Fibroblast of villous mesenchyme (primary cell): ENCODE measurements at places on chromosomes 1 and 21.
A peak's percentile ranks its signal among the peaks of the same experiment; 100 is the strongest.

GRCh38 chr1:24905355-24905978 is 24.6 kb downstream of the RUNX3 start:
- no peak for DNase-seq

DNA sequence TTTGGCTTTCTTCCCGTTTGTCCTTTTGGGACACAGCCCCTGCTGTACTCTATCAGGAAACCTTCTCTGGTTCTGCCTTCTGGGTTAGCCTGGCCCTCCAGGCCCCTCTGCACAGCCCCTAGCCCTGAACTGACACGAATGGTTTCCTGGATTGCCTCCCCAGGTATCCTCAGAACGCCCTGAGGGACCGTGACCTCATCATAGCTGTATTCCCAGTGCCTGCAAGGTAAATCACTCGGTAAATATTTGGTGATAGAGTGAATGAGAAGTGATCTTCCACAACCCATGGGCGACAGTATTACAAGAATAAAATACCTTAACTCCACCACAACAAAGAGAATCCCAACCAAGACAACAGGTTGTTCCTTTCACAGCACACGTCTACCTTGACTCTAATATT is 637.2 kb downstream of the SMYD3 start:
- no peak for DNase-seq

DNA sequence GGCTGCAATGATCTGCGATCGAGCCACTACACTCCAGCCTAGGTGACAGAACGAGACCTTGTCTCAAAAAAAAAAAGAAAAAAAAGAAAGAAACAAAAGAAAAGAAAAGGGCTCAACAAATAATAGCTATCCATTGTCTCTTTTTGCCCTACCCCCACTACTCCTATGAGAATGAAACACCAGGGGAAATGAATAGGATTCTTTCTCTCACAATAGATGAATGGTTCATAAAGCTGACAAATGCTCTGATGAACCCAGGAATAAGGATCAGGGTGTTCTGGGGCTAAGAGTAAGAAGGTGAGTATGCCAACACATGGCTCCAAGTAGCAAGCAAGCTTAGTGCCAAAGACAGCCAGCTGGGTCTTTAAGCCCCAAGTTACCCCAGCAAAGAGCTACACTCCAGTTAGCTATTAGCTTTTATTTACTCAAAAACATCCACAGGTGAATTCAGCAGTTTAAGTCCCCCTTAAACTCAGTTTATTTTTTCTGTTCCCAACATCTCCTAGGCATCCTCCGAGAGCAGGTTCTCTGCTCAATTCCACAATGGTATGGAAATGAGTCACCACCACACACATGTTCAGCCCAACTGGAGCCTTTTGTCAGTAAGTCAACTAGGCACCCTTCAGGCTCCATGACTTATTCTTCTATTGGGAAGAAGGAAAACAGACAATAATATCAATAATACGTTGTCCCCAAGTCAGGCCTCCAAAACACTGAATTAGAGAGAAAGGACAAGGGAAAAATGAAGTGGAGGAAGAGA is 4.2 kb downstream of the ADORA3 start:
- DNase-seq = no peak

DNA sequence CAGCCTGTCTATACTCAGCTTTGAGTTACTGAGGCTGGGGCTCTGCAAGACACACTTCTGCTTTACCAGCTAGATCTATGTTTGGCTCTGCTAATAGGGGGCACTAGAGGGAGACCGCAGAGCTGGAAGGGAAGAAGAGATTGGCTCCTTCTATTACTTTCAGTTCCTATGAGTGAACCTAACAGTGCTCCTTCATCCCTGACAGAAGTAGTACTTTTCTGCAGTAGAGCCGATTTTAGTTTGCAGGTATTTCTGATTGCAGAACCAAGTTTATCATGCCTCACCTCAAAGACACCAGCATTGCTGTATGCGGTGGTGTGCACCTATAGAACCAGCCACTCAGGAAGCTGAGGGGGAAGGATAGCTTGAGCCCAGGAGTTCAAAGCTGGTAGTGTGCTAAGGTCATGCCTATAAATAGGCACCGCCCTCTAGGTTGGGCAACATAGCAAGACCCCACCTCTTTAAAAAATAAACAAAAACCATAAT is 5.7 kb upstream of the ZDHHC18 start:
- no peak for DNase-seq

GRCh38 chr1:25517476-25518394 is 25.7 kb upstream of the LDLRAP1 start:
- DNase-seq = no peak

DNA sequence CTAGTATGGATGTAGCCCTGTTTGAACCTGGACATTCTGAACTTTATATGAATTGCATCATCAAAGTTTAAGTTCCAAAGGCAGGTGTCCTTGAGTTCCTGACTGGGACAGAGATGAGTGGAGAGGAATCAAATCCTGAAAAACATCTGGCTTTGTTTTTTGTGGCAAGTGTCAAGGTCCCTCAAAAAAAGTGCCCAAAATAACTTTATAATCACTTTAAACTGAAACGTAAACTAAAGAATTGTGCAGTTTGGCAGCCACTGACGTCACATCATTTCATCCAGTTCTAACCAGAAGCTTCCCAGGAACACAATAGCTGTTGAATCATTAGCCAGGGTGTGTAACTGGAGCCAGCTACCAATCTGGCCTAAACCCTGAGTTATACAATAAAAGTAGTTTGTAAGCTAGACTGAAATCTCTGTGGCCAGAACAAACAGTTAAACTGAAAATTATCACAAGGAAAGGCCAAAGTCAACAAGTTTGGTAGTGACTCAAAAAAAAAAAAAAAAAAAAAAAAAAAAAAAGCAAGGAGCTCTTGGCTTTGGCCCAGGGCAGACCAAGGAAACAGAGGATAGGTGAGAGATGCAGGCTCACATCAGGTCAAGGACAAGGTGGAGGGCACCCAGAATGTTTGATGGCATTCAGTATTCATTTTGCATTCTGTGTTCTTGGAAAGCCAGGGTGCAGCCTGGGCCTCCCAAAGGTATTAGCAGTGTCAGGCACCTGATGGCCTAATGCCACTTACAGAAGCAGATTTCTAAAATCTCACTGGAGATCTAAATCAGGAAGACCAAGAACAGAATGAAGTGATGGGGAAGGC is 74.3 kb downstream of the TNFSF18 start:
- peak; percentile 66 for DNase-seq

GRCh38 chr1:226938903-226939437 is 1.1 kb upstream of the COQ8A start:
- DNase-seq = peak; percentile 58

GRCh38 chr1:169052727-169053126 is 53.8 kb upstream of the ATP1B1 start:
- no peak for DNase-seq

DNA sequence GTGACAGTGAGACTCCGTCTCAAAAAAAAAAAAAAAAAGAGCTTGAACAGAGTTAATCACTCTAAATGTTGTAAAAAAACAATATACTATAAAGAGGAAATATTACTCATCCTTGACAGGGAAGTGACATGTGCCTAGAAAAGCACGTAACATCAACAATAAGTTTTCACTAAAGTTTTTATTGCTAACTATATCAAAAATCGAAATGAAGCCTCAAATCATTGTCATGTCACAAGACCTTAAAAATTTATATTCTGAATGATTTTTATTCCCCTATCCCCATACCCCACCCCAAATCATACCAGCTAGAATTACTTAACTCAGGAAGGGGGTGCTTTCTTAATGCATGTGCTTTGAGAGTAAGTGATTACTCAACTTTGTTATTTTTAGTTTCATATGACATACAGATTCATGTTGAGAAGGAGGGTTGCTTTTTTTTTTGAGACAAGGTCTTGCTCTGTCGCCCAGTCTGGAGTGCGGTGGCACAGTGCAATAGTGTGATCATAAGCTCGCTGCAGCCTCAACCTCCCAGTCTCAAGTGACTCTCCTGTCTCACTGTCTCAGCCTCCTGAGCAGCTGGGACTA is 53.6 kb upstream of the MUTYH start:
- DNase-seq = no peak

GRCh38 chr1:56425494-56426037 is 153.8 kb downstream of the PLPP3 start:
- no peak for DNase-seq

GRCh38 chr1:93989601-93990000 is 80.4 kb upstream of the GCLM start:
- no peak for DNase-seq

- DNase-seq = peak; percentile 51
These were observed at the start of gene FAAH for GRCh38 chr1:46394108-46394871. Gene FAAH, plus strand, starts transcription at chr1:46394317. Its CDS starts 32 bp downstream, at chr1:46394349.

- no peak for DNase-seq
These were observed 38.0 kb upstream of the ZC3H11B start for GRCh38 chr1:219650880-219651279.

- DNase-seq = peak; percentile 36
These were observed 94.4 kb upstream of the KRTAP19-8 start for GRCh38 chr21:31132574-31133242.

DNA sequence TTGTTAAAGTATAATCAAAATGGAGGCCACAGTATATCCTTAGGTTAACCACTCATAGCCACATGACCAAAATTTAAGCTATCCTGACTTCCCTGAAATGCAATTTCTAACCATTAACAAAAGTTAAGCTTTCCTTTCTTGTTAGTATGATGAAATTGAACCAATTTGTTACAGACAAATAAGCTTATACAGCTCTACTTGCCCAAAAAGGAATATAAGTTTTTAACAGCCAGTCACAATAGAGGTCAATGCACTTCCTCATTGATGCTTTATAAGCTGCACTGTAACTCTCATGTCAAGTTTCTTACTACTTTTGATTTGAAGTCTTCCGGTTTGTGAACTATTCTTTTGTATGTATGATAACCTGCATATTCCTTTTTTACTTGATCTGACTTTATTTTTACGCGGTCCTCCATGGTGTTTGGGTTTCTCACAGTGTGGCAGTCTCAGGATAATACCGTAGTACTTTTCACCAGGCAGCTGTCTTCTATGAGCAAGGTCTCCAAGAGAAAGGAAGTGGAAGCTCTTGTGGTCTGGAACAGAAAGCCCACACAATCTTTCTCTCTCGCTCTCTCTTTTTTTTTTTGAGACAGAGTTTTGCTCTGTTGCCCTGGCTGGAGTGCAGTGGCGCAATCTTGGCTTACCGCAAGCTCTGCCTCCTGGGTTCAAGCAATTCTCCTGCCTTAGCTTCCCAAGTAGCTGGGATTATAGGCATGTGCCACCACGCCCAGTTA is 331.6 kb downstream of the SRGAP2C start:
- peak; percentile 4 for DNase-seq

DNA sequence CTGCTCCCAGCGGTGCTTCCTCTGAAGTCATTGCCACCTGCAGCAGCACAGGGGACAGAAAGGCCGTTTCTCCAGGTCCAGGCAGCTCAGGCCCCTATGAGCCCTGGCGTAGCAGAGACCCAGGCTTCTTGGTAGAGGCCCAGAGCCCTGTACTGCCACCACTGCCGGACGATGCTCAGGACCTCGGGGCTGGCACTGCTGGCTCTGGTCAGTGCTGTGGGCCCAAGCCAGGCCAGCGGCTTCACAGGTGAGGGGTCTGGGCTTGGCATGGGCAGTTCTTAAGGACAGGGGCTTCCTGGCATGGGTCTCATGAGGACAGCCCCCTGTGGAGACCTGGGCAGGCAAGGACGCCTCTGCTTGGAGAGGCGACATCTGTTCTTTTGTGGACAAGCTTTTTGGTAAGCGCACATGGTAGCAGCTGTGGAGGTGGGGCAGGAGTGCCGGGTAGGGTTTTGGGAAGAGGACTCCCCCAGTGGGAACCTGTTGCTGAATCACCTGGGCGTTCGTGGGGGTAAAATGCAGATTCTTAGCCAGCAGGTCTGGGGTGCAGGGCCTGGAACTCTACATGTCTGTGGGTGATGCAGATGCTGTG is at the start of gene UMODL1:
UMODL1 (plus strand) TSS at position 172 of the 592 bp plus-strand sequence; CDS start at position 172, 0 bp downstream.
- DNase-seq = no peak

DNA sequence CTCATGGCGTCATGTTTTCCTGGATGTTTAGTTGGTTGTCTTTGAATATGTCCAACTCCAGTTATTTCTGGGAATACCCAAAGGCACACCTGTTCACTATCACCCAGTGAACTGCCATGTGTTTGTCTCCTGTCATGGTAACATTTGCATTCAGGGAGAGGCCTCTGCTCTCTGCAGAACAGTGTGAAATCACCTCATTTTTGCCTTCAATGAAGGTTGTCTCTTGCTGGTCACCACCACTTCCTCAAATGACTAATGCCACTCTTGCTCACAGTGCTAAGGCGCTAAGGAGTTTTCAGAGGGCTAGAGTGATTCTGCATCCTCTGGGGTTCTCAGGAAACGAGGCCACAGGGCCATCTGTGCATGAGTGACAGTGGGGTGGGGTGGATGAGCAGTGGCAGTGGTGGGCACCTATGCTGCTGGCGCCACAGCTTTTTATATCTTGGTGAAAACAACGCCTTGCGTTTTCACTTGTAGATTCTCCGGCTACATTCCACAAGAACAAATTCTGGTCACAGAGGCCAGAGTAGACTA is 60.0 kb upstream of the ATP5PO start:
- no peak for DNase-seq

DNA sequence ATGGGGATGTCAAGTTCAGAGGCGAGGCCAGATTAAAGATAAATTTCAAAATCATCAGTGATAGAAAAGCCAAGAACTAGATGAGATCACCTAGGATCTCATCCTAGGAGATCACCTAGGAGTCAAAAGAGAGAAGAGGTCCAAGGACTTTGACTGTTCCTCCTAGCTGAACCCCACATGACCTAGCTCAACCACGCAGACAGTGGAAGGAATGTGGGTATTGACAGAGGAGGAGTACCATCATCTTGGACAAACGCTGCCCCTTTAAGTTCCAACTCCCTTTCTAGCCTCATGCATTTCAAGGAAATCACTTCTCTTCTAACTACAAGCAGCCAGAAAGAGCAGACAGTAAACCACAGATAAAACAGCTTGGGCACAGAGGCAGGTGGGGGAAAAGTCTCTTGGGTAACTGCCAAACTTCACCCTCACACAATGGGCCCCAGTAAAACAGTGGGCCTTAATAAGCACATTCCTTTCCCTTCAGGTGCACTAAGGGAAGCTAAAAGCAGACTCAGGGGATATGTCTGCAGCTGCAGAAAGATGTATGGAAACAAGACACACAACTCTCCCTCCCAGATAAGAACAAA is 12.5 kb upstream of the FAM76A start:
- no peak for DNase-seq

- DNase-seq = no peak
These were observed 24.4 kb upstream of the TRIM33 start for GRCh38 chr1:114535401-114535800.

DNA sequence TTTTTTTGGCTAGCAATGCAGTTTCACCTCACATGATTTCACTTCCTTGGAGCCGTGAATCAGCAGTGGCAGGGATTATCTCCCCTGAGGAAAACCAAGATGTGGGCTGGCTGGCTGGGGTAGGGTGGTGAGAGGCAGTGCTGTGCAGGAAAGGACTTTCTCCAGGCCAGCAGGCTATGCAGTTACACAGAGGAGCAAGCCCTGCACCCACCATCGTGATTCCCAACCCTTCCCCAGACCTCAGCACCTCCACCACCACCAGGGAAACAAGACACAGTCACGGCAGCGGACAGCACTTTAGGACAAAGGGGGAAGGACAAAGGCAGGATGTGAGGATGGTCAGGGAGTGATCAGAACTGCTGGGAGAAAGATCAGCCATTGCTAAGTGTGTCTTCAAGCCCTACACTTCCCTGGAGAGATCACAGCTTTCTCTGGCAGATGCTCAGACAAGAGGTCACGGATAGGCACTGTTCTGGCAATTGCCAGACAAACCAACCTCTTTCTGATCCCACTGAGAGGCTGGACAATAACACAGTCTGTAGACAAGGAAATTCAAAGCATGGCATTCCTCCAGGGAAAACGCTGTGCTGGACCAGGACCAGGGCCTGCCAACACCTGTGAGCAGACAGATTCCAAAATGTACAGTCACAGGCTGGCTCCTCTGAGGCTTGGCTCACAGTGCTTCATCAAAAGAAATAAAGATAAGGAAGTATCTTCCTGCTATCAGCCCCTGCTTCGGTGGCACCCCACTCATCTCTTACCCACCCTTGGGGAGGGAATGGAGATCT is 509.4 kb downstream of the SMYD3 start:
- DNase-seq = peak; percentile 65
